ENCODE measurements at places on chromosomes 7 and 10. TPM values are rescaled to one million over a fixed set of nuclear protein-coding genes. Genes with fewer than 3 reads are reported as not detected.

GRCh38 chr7:33789871-33790630 lies 115.3 kb upstream of the BMPER start:
- no peak for DNase-seq

GRCh38 chr7:3955751-3956696 lies 655.0 kb downstream of the SDK1 start:
- no peak for DNase-seq

The TAS2R5 gene
- 1.8 TPM for total RNA-seq

- no peak for DNase-seq
Measured at GRCh38 chr7:104933022-104933421, 81.0 kb upstream of the KMT2E start.

- no peak for DNase-seq
Measured at GRCh38 chr10:2120746-2121145, 383.4 kb upstream of the ADARB2 start.

The EBLN1 gene
- not detected for total RNA-seq

DNA sequence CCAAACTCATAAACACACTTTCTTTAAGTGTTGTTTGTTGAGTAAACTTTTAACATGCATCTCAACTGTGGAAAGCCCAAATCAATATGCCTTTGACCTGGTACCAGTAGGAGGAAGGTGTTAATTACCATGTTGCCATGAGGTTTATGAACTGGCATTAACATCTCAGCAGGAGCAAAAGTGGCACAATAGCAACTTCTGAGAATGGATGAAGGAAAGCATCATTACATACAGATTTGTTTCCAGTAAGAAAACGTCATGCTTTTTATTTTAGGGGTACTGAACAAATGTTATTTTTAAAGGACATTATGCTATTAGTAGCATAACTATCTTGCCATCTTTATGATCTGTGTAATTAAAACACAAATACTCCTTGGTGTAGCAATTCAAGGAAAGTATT lies 51.1 kb downstream of the ARMC3 start:
- DNase-seq, result no peak

GRCh38 chr7:121872831-121873288 lies at the start of gene PTPRZ1:
Gene PTPRZ1, plus strand, starts transcription at chr7:121873161. Its CDS starts 339 bp downstream, at chr7:121873500.
- peak; percentile 59 for DNase-seq

The SFRP4 gene
- total RNA-seq, result 151 TPM

DNA sequence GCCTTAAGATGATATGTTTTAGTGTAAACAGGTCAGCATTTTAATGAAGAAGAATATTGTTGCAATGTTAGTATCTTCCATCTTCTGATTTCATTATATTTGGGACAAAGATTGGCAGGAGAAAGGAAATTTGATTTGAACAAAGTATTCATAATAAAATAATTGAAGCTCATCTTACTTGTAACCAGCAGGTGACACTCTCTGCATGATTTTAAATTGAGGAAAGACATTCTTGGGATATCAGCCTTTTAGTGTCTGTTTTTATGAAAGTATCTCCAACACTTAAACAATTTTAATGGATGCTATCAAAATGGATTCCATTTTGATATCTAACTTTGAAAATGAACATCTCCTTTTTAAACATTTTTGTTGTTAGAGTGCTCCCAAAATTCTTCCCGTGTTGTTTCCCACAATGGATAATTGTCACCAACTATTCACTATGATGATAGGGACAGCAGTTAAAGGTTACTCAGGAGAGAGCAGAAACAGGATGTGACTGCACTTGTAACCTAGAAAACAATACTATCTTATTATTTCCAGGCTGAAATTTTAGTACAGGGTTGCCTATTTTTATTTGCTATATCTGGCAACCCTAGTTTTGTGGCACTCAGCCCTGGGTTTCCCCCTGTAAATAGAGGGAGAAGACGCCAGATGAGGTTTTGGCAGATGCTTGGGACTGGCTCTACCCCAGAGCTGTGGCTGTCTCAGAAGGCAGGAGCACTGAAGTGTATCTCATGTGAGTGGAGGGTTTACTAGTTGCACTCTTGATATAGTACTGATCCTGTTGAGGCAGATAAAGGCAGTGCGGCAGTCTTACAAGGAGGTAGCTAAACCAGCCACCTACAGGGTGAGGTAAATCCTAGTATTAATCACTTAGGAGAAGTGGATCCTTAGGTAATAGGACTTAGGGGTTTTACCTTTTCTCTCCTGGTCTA lies 31.0 kb upstream of the ABCB4 start:
- no peak for DNase-seq

GRCh38 chr7:44534501-44534900 lies 6.6 kb downstream of the NPC1L1 start:
- peak; percentile 92 for DNase-seq

DNA sequence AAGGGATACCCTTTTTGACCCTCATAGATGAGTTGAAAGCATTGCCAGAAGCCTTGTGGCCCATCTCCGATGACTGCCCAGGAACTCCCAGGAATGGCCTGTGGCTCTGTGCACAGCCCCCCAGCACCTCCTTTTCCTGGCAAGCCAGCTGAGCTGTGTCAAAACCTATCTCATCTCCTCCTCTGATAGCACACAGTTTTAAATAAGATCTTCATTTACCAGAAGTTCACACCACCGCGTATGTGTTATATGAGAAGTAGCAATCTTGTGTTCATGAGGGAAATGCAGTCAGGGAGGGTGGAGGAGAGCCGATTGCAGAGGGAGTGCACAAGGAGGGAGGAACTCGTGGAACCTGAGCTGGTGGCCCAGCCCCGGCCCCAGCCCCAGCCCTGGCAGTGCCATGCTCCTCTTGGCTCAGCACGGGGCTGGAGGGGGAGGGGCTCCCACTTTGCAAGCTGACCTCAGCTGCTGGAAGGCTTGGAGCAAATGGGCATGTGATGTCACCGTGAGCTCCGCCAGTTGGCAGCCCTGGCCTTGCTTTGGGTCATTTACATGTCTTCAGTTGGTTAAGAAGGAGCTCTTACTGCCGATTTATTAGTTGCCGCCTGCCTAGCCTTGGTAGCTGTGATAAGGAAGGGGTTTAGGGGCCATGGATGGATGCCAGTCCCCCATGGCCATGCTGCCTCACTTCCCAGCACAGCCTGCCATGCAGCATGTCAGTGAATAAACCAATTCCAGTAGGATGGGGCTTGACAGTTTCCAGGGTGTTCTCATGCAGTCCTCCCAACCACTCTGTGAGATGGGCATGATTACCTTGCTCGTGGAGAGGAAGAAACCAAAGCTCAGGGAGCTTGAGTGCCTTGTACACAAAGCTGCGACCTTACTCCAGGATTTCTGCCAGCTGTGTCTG lies 20.0 kb downstream of the UNC5B start:
- peak; percentile 89 for DNase-seq

- DNase-seq, result peak; percentile 94
Measured at GRCh38 chr10:101032637-101033224, 1.7 kb downstream of the SFXN3 start.

GRCh38 chr10:75353183-75353582 lies 48.4 kb downstream of the ZNF503 start:
- DNase-seq, result no peak

Measured in osteoblast (primary cell).